ENCODE measurements at places on chromosomes 13 and 19. TPM values are rescaled to one million over a fixed set of nuclear protein-coding genes. Genes with fewer than 3 reads are reported as not detected.
A peak's percentile ranks its signal among the peaks of the same experiment; 100 is the strongest.

DNA sequence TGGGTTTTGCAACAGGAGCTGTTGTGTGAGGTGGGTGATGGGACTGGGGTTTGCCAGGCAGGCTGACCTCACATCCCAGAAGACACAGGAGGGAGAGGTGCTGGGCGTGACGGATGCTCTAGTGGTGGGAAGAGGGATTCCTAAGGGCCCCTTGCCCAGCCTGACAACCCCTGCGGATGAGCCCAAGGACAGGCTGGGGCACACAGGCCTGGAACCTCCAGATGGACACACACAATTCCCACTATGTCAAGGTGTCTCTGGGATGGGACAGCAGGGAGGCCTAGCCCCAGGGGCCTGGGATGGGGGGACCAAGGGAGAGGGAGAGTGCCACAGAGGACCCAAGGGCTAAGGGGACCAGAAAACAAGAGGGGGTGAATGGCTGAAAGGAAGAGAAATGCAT lies 191.5 kb downstream of the ZNF536 start:
- H3K27ac ChIP-seq = no peak overlapping the region
- H3K4me3 ChIP-seq = no peak overlapping the region
- no peaks in the 10 kb centered on the region for H3K4me1 ChIP-seq
- DNase-seq = no peak
- 0 out of 2 replicates have a peak, but pooled peaks cover 3% of the 10 kb centered on the region for H3K27me3 ChIP-seq

The LRP3 gene
- total RNA-seq = not detected

- H3K27ac ChIP-seq = no peak overlapping the region
- no peaks in the 10 kb centered on the region for H3K27me3 ChIP-seq
- DNase-seq = no peak
- H3K4me1 ChIP-seq = no peaks in the 10 kb centered on the region
- H3K4me3 ChIP-seq = no peak overlapping the region
Observed at GRCh38 chr13:95117092-95117491, 184.2 kb downstream of the ABCC4 start.

DNA sequence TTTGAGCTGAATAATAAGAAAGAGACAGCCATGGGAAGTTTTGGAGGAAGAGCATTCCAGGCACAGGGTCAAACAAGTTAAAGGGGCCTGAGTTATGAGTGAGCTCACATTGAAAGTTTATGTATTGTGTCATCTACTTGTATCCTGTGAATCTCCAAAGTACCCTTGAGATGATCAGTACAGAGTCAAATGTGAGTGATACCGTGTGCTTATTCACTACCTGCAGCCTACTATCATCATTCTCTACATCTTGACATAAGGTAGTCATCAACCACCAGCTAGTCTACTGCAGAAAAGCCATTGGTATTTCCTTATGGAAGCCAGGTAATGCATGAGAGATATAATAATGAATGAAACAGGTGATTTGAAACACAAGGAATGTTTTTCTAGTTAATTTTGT lies 3.0 kb upstream of the KCTD12 start:
- no peaks in the 10 kb centered on the region for H3K27me3 ChIP-seq
- H3K4me1 ChIP-seq = peaks cover 23% of the 10 kb centered on the region
- no peaks in the 10 kb centered on the region for H3K36me3 ChIP-seq
- H3K4me3 ChIP-seq = no peak overlapping the region
- DNase-seq = no peak
- H3K27ac ChIP-seq = no peak overlapping the region

DNA sequence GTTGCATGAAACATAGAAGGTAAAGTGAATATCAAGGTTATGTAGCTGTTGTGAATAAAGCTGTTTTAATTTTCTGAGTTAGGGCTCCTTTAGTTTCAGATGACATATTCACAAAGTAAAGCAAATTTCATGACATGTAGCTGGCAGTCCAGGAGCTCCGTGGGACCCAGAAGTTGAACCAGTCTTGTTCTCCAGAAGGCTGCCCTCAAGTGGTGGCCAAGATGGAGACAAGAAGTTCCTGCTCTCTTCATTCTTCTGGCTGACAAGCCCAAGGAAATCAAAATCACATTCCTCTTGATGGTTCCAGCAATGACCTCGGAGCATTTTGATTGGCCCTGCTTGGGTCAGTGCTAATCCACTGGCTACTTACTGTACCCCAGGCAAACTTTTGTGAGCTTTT lies 128.7 kb downstream of the LIG4 start:
- DNase-seq = peak; percentile 52
- H3K4me3 ChIP-seq = no peak overlapping the region
- no peak overlapping the region for H3K27ac ChIP-seq
- no peaks in the 10 kb centered on the region for H3K4me1 ChIP-seq
- no peaks in the 10 kb centered on the region for H3K27me3 ChIP-seq

The CD70 gene
- total RNA-seq = 12.6 TPM

DNA sequence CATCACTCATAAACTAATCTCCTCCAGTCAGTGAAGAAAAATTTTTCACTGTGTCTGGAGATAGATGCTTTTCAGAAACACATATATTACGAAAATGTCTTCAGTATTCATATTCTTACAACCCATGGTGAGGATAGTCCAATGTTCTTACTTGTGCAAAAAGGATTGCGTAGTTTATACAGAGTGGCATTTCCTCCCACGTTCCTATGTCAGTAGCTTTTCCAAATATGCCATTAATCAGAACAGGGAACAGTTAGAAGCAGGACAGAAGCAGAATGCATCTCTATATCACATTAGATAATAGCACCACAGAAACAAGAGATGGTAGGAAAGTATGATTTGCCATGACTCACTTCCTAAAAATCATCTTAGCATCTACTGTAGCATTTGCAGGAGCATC lies 282.9 kb downstream of the SLITRK5 start:
- no peak overlapping the region for H3K27ac ChIP-seq
- H3K4me1 ChIP-seq = peaks cover 16% of the 10 kb centered on the region
- no peak overlapping the region for H3K4me3 ChIP-seq
- no peak for DNase-seq
- no peaks in the 10 kb centered on the region for H3K36me3 ChIP-seq

DNA sequence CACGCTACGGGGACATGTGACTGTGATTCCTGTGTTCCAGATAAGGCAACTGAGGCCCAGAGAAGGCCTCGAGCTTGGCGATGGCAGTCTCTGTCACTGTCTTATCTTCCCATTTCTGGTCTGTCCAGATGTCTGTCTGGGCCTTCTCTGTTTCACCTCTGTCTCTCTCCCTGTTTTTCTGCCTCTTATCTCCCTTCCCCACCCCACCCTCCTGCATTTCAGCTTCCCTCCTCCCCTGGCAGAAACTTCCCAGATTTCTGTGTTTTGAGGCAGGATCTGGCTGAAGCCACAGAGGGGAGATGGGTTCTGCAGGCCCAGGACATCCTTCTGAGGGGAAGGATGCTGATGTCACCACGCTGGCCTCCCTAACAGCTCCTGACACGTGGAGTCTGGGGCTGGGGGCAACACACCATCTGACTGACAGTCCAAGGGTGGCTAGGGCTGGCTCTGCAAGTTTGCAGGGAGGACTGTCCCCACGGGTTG lies 14.4 kb downstream of the PAK4 start:
- H3K4me3 ChIP-seq = no peak overlapping the region
- no peaks in the 10 kb centered on the region for H3K36me3 ChIP-seq
- H3K27me3 ChIP-seq = no peaks in the 10 kb centered on the region
- no peaks in the 10 kb centered on the region for H3K4me1 ChIP-seq

The TLE6 gene
- 5.0 TPM for total RNA-seq

- H3K27ac ChIP-seq = no peak overlapping the region
- DNase-seq = no peak
- H3K36me3 ChIP-seq = no peaks in the 10 kb centered on the region
- H3K4me1 ChIP-seq = peaks cover 30% of the 10 kb centered on the region
- H3K4me3 ChIP-seq = no peak overlapping the region
Observed at GRCh38 chr13:23852351-23852750, 36.8 kb downstream of the MIPEP start.

The RNF225 gene
- total RNA-seq = 0.97 TPM

- no peaks in the 10 kb centered on the region for H3K27me3 ChIP-seq
- DNase-seq = no peak
- no peak overlapping the region for H3K27ac ChIP-seq
- H3K36me3 ChIP-seq = no peaks in the 10 kb centered on the region
- H3K4me3 ChIP-seq = no peak overlapping the region
- H3K4me1 ChIP-seq = no peaks in the 10 kb centered on the region
Observed at GRCh38 chr13:97240788-97241734, 18.9 kb downstream of the MBNL2 start.

DNA sequence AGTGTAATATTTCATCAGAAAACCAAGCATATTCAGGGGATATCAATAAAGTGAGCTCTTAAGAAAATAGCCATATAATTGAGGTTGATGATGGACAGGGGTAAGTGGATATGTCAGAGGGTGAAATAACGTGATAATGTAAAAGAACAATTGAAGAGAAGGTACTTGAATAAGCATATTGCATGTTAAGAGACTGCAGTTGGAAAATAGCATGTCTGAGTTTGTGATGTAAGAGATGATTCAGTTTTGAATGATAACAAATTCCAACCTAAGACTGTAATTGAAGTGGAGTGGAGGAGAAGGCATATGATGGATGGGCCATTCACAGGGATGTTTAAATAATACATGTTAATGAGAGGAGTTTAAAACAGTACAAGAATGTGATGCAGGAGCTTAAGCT lies 1633.5 kb downstream of the SLITRK1 start:
- no peaks in the 10 kb centered on the region for H3K27me3 ChIP-seq
- H3K27ac ChIP-seq = no peak overlapping the region
- H3K4me3 ChIP-seq = no peak overlapping the region

GRCh38 chr13:30319655-30320054 lies 12.3 kb upstream of the KATNAL1 start:
- H3K4me3 ChIP-seq = no peak overlapping the region
- peaks cover 41% of the 10 kb centered on the region for H3K4me1 ChIP-seq
- no peaks in the 10 kb centered on the region for H3K27me3 ChIP-seq
- H3K27ac ChIP-seq = no peak overlapping the region

GRCh38 chr13:52738719-52739467 lies 727 bp downstream of the CNMD start:
- no peak for DNase-seq
- no peak overlapping the region for H3K27ac ChIP-seq
- no peaks in the 10 kb centered on the region for H3K27me3 ChIP-seq

The KIR3DL2 gene
- total RNA-seq = not detected

- no peaks in the 10 kb centered on the region for H3K27me3 ChIP-seq
Observed at GRCh38 chr19:33350538-33351309, 22.8 kb upstream of the CEBPG start.

GRCh38 chr13:31947506-31947905 lies 84.1 kb upstream of the FRY start:
- no peaks in the 10 kb centered on the region for H3K27me3 ChIP-seq
- H3K4me3 ChIP-seq = no peak overlapping the region

The SOX1 gene
- total RNA-seq = not detected

DNA sequence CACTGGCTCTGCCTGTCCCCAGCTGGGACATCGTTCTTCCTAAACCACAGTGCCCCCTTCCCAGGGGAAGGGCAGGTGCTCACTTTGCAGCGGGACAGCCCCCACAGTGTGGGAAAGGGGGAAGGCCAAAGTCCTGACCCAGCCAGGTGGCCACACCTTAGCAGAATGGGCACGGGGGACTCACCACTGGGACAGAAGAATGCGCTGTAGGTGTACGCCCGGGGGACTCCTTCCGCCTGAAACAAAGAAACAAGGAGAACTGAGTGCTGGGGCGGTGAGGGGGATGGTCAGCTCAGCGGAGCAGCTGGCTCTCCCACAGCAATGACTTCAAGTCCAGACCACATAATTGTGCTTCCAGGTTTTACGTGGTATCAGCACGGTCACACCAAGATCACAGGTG lies 49.4 kb downstream of the F2RL3 start:
- H3K27ac ChIP-seq = no peak overlapping the region
- H3K4me1 ChIP-seq = no peaks in the 10 kb centered on the region
- no peaks in the 10 kb centered on the region for H3K36me3 ChIP-seq
- no peaks in the 10 kb centered on the region for H3K27me3 ChIP-seq
- no peak for DNase-seq

GRCh38 chr19:2199215-2199614 lies 35.5 kb downstream of the DOT1L start:
- H3K4me3 ChIP-seq = no peak overlapping the region
- H3K27me3 ChIP-seq = no peaks in the 10 kb centered on the region
- H3K27ac ChIP-seq = no peak overlapping the region
- peak; percentile 71 for DNase-seq
- no peaks in the 10 kb centered on the region for H3K36me3 ChIP-seq

The ODAD3 gene
- not detected for total RNA-seq

The PAK4 gene
- 1.7 TPM for total RNA-seq

DNA sequence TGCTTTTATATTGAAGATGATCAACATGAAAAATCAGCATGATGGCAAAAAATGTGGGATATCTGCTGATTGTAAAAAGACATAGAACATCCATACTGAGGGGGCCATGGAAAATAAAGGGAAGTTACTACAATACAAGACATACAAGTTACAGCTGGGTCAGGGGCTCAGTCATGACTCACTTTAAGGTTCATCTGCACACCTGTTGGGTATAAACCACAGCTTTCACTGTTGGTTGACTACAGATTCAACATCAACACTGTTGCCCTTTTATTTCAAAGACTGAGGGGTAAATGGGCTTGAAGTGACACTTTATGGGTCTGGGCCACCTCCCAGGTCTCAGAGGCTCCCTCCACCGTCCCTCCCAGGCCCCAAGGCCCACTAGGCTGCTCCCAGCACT lies 98.1 kb upstream of the IRS2 start:
- H3K4me1 ChIP-seq = no peaks in the 10 kb centered on the region
- no peak overlapping the region for H3K27ac ChIP-seq
- no peaks in the 10 kb centered on the region for H3K36me3 ChIP-seq
- H3K4me3 ChIP-seq = no peak overlapping the region

All from Karpas-422 (cell line).